ENCODE measurements at places on chromosomes 7 and 10. TPM values are rescaled to one million over a fixed set of nuclear protein-coding genes. Genes with fewer than 3 reads are reported as not detected.

DNA sequence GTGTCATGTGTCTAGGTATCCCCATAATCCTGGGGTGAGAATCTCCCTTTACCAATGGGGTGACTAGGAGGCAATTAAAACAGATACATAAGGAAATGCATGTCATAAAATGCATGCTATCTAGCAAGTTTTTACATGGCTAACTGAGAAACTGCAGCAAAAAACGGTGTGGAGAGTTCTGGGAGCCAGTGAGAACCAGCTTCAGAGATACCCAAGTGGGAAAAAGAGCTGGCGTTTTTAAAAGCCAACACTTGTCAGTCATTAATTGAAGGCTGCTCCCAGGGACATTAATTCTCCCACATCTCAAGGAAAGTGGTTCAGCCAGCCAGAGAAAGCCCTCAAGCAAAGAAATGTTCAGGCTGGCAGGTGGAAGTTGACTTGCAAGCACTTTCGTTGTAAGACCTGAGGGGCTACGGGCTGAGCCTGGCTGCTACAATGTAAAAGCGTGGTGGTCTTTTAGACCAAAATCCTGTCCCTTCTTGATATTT, 28.1 kb downstream of the ST8SIA6 start:
- no peak for DNase-seq

ZNF800 gene
- total RNA-seq, result 26.0 TPM

GRCh38 chr10:21402606-21403083, 122.8 kb downstream of the SKIDA1 start:
- DNase-seq, result no peak

CEP55 gene
- total RNA-seq, result 96.4 TPM

MYPN gene
- total RNA-seq, result 39.1 TPM

CCDC146 gene
- 1.2 TPM for total RNA-seq

PON2 gene
- total RNA-seq, result 116 TPM

PODXL gene
- 32.3 TPM for total RNA-seq

FFAR4 gene
- total RNA-seq, result 0.92 TPM

DNA sequence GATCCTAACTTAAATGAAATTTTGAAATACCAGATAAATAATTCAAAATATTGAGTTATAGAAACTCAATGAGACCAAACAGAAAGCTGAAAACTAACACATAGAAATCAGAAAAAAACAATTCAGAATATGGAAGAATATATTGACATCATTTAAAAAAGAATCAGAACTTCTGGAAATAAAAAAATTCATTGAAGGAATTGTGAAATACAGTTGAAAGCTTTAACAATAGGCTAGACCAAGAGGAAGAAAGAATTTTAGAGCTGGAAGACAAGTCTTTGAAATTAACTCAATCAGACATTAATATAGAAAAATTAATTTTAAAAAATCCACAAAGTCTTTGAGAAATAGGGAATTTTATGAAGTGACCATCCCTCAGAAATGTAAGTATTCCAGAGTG, 36.8 kb upstream of the AKR1C1 start:
- DNase-seq, result no peak

ELN gene
- 0.26 TPM for total RNA-seq

DNA sequence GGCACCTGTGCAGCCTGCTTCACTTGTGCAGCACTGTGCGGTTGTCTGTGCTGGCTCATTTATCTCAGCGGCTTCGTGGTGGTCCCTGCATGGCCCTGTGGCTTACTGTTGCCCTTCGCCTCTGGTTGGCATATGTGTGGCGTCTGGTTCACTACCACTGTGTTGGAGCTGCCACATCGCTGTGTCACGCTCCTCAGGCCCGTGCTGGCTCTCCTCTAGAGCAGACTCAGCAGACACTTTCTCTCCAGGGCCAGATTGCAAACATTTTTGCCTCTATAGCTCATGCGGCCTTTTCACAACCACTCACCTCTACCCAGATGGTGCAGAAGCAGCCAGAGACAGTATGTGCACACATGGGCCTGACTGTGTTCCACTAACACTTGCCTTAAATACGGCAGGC, 37.9 kb downstream of the PPP2R2D start:
- no peak for DNase-seq

DNA sequence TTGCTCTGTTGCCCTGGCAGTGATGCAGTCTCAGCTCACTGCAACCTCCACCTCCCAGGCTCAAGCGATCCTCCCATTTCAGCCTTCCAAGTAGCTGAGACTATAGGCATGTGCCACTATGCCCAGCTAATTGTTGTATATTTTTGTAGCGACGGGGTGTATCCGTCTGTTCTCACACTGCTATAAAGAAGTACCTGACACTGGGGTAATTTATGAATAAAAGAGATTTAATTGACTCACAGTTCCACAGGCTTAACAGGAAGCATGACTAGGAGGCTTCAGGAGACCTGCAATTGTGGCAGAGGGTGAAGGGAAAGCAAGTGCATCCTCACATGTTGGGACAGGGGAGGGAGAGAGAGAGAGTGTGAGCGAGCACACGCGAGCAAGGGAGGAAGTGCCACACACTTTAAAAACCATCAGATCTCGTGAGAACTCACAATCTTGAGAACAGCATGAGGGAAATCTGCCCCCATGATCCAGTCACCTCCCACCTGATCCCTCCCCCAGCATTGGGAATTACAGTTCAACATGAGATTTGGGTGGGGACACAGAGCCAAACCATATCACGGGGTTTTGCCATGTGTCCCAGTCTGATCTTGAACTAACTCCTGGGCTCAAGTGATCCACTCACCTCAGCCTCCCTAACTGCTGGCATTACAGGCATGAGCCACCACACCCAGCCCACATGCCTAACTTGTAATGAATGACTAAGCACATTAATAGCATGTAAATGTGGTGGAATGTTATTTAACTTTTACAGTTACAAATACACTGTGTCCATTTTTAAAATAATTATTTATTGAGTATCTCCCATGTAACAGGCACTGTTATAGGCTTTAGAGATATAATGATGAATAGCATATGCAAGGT, 65.5 kb downstream of the RALA start:
- DNase-seq, result no peak

- no peak for DNase-seq
Observed at GRCh38 chr10:9289811-9290210, 1235.3 kb downstream of the GATA3 start.

DNA sequence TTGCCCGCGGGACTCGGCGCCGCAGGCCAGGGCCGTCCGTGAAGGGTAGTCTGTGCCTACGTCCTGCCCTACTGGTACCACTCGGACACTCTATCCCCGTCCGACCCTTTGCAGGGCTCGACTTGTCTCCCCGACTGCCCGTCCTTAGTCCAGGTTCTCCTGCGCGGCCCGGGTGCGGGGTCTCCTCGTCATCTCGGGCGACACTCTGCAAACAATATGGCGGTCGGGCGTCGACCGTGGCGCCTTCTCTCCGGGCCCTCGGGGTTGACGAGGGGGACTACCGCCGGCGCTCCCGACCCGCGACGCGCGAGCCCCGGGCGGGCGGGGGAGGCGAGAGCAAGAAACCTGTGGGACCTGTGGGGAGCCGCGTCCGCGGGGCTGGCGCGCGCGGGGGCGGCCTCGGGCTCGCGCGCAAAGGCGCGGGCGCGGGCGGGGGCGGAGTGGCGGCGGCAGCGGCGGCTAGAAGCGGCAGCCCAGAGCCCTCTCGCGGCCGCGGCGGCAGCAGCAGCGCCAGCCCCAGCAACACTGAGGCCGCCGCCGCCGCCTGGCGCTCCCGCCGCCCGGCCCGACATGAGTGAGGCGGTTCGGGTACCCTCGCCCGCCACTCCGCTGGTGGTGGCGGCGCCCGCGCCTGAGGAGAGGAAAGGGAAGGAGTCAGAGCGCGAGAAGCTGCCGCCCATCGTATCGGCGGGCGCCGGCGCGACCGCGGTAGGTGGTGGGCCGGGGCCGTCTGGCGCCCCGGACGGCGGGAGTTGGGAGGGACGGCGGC, at the start of gene HECTD2:
HECTD2 (plus strand) TSS at position 476 of the 769 bp plus-strand sequence; CDS start at position 571, 95 bp downstream.
- peak; percentile 10 for DNase-seq

GRCh38 chr7:127953423-127954356, 77.5 kb downstream of the LRRC4 start:
- no peak for DNase-seq

- DNase-seq, result no peak
Observed at GRCh38 chr7:127995156-127995880, 35.9 kb downstream of the LRRC4 start.

DNA sequence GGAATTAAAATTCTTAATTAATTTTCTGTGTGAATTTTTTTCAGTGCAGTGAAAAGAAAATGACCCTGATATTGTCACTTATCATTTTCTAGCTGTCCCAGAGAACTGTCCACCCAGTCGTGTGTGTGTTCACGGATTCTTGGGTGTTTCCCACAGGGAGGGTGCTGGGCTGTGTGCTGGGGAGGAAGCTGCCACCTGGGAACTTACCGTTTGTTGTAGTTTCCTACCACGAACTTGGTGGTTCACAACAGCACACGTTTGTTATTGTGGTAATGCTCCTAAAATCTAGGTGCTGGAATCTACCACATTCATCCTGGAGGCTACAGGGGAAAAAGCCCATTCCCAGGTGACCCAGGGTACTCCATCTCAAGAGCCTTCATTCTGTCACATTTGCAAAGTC, 276.1 kb downstream of the GLRX3 start:
- DNase-seq, result no peak

DNA sequence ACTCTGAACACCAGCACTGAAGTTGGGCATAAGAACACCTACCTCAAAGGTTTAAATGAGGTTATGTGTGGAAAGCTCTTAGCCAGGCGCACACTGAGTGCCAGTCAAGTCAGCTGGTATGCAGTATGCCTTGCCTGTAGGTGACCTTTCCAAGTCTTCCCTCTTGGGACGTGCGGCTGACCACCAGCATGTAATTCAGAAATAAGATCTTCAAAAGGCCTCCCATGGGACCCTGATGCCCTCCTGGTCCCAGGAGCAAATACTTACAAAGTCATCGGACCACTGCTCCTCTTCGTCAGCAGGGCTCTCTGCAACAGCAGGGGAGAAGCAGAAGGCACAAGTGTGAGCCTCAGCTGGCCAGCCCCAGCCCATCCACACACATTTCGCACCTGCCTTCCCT, 40.8 kb downstream of the BLNK start:
- DNase-seq, result no peak

DNA sequence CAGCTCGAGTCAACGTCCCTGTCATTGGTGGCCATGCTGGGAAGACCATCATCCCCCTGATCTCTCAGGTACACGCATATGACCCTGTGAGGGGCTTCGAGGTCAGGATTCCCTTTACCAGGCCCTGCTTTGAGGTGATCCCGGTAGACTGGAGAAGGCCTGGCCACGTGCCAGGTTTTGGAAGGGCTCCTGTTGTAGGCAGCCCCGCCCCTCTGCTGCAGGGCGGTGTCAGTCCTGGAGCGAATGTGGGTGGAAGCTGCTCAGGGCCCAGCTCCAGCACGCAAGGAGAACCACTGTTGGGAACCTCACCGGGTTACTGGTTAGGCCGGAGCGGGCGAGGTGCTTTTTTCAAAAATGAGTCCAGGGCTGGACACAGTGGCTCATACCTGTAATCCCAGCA, 15.6 kb downstream of the MDH2 start:
- DNase-seq, result no peak

GRCh38 chr7:51276967-51277366, 39.6 kb downstream of the COBL start:
- DNase-seq, result no peak

GRCh38 chr7:73682745-73683055, 553 bp downstream of the DNAJC30 start:
- DNase-seq, result no peak

PSAP gene
- 3,649 TPM for total RNA-seq

DNA sequence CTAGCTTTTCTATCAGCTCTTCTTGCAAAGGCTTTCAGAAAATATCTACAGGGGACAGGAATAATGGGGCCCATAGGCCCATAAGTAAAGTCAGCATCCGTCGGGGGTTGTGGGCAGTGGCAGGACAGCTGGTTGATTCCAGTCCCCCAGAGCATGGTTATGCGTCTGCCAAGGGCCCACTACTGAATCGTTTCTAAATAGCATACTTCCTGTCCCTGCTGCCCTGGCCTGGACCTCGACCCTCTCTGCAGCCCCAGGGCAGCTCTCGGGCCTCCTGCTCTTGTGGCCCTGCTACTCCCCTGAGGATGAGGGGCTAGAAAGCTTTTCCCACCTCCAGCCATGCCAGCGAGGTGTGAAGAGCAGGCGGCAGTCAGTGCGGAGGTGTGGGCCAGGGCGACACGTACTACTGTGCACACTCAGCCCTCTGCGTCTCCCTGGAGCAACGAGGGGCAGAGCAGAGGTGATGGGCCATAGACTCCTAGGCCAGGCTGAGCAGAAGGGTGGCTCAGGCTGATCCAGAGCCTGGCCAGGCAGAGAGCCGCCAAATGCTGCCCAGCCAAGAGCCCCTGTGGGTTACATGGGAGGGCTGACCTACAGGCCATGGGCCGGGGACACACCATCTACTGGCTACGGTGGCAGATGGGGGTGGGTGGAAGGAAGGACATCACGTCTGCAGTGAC, 4.7 kb upstream of the OPN4 start:
- no peak for DNase-seq

DNA sequence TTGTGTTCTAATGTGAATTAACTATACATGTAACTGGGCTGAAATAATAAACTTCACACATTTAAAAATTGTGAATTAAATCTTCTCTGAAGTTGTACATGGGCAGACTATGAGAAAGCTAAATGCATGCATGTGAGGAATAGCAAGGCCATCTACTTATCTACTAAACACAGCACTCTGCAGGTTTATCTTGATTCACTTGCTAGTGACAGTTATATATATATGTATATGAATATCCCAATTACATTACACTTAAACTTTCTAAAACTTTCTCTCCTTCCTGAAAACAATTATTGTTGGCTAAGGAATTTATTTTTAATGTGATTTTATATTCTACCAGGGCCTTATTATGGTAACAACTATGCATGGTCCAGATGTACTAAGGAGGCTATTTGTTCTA, 5.1 kb upstream of the SP4 start:
- no peak for DNase-seq

- no peak for DNase-seq
Observed at GRCh38 chr10:62815381-62816075, 638 bp downstream of the EGR2 start.

CYP2C8 gene
- 0.26 TPM for total RNA-seq

GRCh38 chr7:146902728-146903127, 786.1 kb downstream of the CNTNAP2 start:
- no peak for DNase-seq

GRCh38 chr7:41428381-41428780, 274.5 kb downstream of the INHBA start:
- no peak for DNase-seq

GRCh38 chr7:44494960-44495359, 4.5 kb upstream of the NUDCD3 start:
- DNase-seq, result no peak
